NCI-H524 (cell line): ENCODE measurements at places on chromosomes 6 and 20.

DNA sequence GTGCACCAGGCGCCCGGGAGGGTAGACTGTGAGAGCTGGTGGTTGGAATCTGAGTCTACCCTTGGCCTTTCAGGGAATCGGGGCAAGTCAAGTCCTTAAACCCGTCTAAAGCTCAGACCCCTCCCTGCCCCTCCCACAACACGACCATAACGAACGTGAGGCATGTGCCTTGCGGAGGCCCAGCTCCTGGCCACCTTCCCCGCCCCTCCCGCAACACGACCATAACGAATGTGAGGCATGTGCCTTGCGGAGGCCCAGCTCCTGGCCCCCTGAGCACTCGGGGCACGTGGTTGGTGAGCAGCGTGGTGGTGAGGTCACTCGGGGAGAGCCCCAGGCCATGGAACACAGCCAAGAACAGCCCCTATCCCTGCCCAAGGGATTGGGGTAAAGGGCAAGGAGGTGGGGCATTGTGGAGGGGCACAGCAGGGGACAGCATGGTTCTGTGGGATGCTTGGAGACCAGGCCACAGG lies 132.2 kb downstream of the TAF4 start:
- no peak for DNase-seq

DNA sequence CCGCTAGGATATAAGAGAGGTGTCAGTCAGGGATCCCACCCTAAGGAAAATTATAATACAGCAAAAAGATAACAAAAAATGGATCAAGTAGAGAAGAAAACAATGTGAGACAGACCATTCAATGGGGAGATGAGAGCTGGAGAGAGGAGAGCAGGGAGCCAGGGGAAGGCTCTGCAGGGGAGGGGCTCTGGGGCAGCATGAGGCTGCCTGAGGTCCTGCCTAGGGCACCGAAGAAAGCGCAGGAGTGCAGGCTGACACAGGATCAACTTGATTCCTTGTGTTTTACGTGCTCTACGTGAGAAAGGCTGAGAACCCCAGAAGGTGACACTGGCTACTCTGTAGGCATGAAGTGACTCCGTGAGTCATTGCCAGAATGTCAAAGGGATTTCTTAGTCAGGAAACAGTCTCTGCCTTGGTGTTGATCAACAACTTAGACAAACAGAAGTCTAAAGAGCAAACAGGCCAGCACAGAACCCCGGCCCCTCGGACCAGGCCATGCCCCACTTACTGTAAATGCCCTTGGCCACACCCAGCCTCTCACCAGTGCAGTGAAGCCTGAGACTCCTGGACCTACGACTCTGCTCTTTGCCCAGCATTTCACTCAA lies 290.1 kb upstream of the PRDM1 start:
- DNase-seq: no peak

DNA sequence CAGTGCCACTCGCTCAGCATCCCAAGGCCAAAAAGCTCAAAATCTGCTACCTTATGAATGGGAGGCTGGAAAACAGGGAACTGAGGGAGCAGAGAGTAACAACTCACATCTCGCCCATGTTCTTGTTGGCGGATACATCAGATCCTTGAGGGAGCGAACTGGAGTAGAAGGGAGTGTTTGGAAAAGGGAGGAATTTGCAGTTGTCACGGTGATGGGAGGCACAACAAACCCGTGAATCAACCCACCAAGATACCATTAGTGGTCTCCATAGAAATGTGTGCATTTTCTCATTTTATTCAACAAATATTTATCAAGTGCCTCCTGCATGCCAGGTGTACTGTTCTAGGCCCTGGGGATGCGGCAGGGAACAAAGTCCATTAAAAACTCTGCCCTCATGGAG lies 212.1 kb downstream of the EYA2 start:
- no peak for DNase-seq

DNA sequence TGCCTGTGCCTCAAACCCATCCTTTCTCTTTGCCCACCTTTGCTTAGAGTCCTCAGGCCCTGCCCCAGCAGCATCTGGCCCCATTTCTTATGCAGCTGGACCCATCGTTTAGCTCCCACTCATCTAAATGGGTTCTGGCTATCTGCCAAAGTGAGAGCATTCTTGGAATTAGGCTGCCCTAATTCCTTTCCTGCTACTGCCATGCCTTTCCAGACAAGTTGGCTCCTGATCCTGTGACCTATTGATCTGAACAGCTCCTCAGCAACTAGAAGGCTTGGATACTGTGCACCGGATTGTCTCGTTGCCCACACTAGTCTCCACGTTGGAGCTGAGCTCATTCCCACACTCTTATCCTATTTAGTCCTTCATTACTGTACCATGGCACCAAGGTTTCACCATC lies 22.9 kb downstream of the DZANK1 start:
- DNase-seq: peak; percentile 97

DNA sequence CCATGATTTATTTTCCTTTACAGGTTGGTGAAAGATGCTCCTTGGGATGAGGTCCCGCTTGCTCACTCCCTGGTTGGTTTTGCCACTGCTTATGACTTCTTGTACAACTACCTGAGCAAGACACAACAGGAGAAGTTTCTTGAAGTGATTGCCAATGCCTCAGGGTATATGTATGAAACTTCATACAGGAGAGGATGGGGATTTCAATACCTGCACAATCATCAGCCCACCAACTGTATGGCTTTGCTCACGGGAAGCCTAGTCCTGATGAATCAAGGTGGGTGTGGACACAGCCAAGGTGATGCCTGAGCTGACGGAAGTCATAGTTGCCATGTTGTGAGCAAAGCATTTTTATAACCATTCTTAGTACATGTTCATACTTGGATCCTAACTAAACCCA lies 34.6 kb upstream of the CALHM6 start:
- DNase-seq: no peak

DNA sequence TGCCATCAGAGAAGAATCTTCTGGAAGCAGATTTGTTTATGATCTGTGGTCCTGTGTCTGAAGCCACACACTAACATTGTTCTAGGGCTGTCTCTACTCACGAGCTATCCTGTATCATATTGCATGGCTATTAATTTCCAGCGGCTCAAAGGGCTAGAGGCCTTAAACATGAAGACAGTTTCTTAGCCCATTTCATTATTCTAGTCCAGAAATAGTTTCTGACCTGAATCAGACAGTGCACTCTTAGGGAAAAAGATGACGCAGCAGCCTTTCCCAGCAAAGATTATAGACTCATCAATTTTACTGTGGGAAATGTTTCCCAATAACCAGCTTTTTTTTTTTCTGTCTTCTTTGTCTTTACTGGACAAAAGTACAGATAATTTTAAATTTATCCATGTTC lies 105.3 kb upstream of the SUPT3H start:
- no peak for DNase-seq

GRCh38 chr6:166757232-166758135 lies 130.4 kb upstream of the RPS6KA2 start:
- DNase-seq: peak; percentile 5

DNA sequence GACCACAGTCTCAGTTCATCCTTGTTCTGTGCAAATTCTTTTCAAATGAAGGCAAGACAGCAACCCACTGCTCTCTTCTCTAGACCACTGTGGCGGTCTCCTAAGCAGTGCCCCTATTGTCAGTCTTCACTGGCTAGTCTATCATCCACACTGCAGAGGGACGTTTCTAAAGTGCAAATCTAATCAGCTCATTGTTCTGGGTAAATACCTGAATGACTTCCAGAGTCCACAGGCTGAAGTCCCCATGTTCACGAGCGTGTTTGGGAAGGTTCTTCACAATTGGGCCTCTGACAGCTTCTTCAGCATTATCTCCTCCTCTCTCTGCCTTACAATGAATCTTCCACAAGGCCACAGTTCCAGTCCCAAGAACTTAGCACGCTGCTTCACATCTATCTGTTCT lies 73.2 kb downstream of the LAMA4 start:
- DNase-seq: no peak

DNA sequence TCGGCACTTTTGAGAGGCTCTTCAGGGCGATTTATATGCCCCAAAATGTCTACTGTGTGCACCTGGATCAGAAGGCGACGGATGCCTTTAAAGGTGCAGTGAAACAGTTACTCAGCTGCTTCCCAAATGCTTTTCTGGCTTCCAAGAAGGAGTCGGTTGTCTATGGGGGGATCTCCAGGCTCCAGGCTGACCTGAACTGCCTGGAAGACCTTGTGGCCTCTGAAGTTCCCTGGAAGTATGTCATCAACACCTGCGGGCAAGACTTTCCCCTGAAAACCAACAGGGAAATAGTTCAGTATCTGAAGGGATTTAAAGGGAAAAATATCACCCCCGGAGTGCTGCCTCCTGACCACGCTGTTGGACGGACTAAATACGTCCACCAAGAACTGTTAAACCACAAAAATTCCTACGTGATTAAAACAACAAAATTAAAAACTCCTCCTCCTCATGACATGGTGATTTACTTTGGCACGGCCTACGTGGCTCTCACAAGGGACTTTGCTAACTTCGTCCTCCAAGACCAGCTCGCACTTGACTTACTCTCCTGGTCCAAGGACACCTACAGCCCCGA lies 8.2 kb downstream of the GCNT2 start:
- DNase-seq: no peak
